A549 treated with GW870086 at 1 μM for 4 hours (cell line): ENCODE measurements at places on chromosomes 7 and 10. TPM values are rescaled to one million over a fixed set of nuclear protein-coding genes. Genes with fewer than 3 reads are reported as not detected.

The GPNMB gene
- 2.5 to 4.7 TPM (median 3.4 TPM) in 5 replicates for total RNA-seq

The PKD2L1 gene
- 0.06 to 0.39 TPM (median 0.08 TPM) in 4 of 5 replicates, not detected in the other for total RNA-seq

The ADARB2 gene
- not detected in 5 replicates for total RNA-seq

The CFAP69 gene
- 1.8 to 3.3 TPM (median 1.9 TPM) in 5 replicates for total RNA-seq

The PLEKHS1 gene
- total RNA-seq = 0.03 TPM in 3 of 5 replicates, not detected in the others

The STK31 gene
- total RNA-seq = 0.39 to 1.1 TPM (median 0.66 TPM) in 5 replicates

The LRRC18 gene
- not detected in 5 replicates for total RNA-seq

The ACHE gene
- total RNA-seq = 2.2 to 3.0 TPM (median 2.8 TPM) in 5 replicates

The ZNF425 gene
- 1.0 to 1.7 TPM (median 1.4 TPM) in 5 replicates for total RNA-seq

The MBL2 gene
- not detected in 5 replicates for total RNA-seq

The BAMBI gene
- 12.4 to 16.5 TPM (median 14.3 TPM) in 5 replicates for total RNA-seq

The C10orf67 gene
- total RNA-seq = 0.05 to 0.17 TPM (median 0.08 TPM) in 3 of 5 replicates, not detected in the others

The ORC5 gene
- total RNA-seq = 21.4 to 29.6 TPM (median 28.8 TPM) in 5 replicates

The TMEM130 gene
- total RNA-seq = 0.27 to 0.57 TPM (median 0.31 TPM) in 5 replicates

The SFTPA1 gene
- total RNA-seq = not detected in 5 replicates

The ELFN1 gene
- total RNA-seq = 0.22 to 0.38 TPM (median 0.38 TPM) in 5 replicates

The OPN4 gene
- not detected in 5 replicates for total RNA-seq

The CYP3A7 gene
- not detected in 5 replicates for total RNA-seq

The ANXA8 gene
- total RNA-seq = 30.3 to 42.6 TPM (median 35.9 TPM) in 5 replicates

The IGF2BP3 gene
- 22.2 to 31.3 TPM (median 28.9 TPM) in 5 replicates for total RNA-seq

The CTBP2 gene
- 112 to 130 TPM (median 123 TPM) in 5 replicates for total RNA-seq

The CXCL12 gene
- total RNA-seq = 0.10 to 0.27 TPM (median 0.15 TPM) in 4 of 5 replicates, not detected in the other

The EGR2 gene
- total RNA-seq = 0.21 to 0.71 TPM (median 0.44 TPM) in 5 replicates

The NEURL1 gene
- 0.19 to 0.69 TPM (median 0.38 TPM) in 5 replicates for total RNA-seq

The TRIM50 gene
- 0.08 TPM in 1 of 5 replicates, not detected in the others for total RNA-seq

The AMZ1 gene
- 0.02 to 0.05 TPM (median 0.03 TPM) in 3 of 5 replicates, not detected in the others for total RNA-seq

The GET4 gene
- 46.5 to 68.4 TPM (median 59.3 TPM) in 5 replicates for total RNA-seq

The ATOH7 gene
- 0.17 to 0.34 TPM (median 0.18 TPM) in 5 replicates for total RNA-seq

The ZWINT gene
- 82.0 to 91.1 TPM (median 86.8 TPM) in 5 replicates for total RNA-seq

The WEE2 gene
- total RNA-seq = not detected in 5 replicates

The HTR7 gene
- 0.09 to 0.15 TPM (median 0.13 TPM) in 4 of 5 replicates, not detected in the other for total RNA-seq

The GLI3 gene
- 0.07 to 0.34 TPM (median 0.08 TPM) in 5 replicates for total RNA-seq

The WIPF3 gene
- 0.35 to 0.84 TPM (median 0.61 TPM) in 5 replicates for total RNA-seq

The ZNF853 gene
- total RNA-seq = 1.7 to 2.9 TPM (median 2.5 TPM) in 5 replicates

The GPR85 gene
- not detected in 5 replicates for total RNA-seq

The LLCFC1 gene
- not detected in 5 replicates for total RNA-seq

The PLA2G12B gene
- not detected in 5 replicates for total RNA-seq

The HIBADH gene
- 35.5 to 44.2 TPM (median 44.0 TPM) in 5 replicates for total RNA-seq

The UBTD1 gene
- 16.5 to 19.5 TPM (median 18.7 TPM) in 5 replicates for total RNA-seq

The ACSM6 gene
- not detected in 5 replicates for total RNA-seq

The CUBN gene
- 0.02 to 0.23 TPM (median 0.17 TPM) in 4 of 5 replicates, not detected in the other for total RNA-seq

The PRRT4 gene
- 0.29 to 0.50 TPM (median 0.41 TPM) in 5 replicates for total RNA-seq

The PAX4 gene
- total RNA-seq = not detected in 5 replicates

The CALML3 gene
- total RNA-seq = not detected in 5 replicates

The LDB3 gene
- 0.03 to 0.07 TPM (median 0.04 TPM) in 4 of 5 replicates, not detected in the other for total RNA-seq

The ANXA8L1 gene
- 91.6 to 129 TPM (median 112 TPM) in 5 replicates for total RNA-seq

The MPLKIP gene
- 35.5 to 42.5 TPM (median 40.0 TPM) in 5 replicates for total RNA-seq

The ZEB1 gene
- total RNA-seq = 5.0 to 9.4 TPM (median 8.0 TPM) in 5 replicates

The PIP gene
- total RNA-seq = 0.27 to 0.30 TPM in 2 of 5 replicates, not detected in the others

The BET1 gene
- 19.3 to 27.4 TPM (median 24.3 TPM) in 5 replicates for total RNA-seq

The LRRD1 gene
- total RNA-seq = not detected in 5 replicates

The HKDC1 gene
- total RNA-seq = 10.1 to 16.1 TPM (median 11.6 TPM) in 5 replicates

The NAT16 gene
- 0.06 to 0.25 TPM (median 0.11 TPM) in 5 replicates for total RNA-seq

The OR6B1 gene
- total RNA-seq = not detected in 5 replicates

The GPC2 gene
- 0.32 to 1.5 TPM (median 0.84 TPM) in 5 replicates for total RNA-seq

The CDK1 gene
- 79.6 to 106 TPM (median 91.8 TPM) in 5 replicates for total RNA-seq

The APBB1IP gene
- total RNA-seq = 5.7 to 6.8 TPM (median 6.5 TPM) in 5 replicates
